ENCODE measurements at places on chromosomes 3 and 15.

DNA sequence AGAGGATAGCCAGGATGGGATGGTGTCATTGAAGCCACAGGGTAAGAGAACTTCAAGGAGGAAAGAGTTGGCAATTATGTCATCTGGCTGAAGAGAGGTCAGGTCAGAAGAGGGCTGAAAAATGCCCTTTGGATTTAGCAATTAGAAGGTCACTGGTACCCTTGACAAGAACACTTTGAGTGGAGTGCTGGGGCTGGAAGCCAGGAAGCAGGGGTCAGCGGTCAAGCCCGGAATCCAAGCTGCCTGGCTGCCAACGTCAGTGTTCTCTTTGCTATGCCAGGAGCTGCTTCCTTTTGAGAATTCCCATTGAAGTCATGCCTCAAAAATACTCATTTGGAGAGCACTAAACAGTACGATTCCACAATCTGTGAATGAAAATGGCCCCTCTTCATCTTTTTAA lies 386.5 kb downstream of the SHQ1 start:
- DNase-seq: no peak

DNA sequence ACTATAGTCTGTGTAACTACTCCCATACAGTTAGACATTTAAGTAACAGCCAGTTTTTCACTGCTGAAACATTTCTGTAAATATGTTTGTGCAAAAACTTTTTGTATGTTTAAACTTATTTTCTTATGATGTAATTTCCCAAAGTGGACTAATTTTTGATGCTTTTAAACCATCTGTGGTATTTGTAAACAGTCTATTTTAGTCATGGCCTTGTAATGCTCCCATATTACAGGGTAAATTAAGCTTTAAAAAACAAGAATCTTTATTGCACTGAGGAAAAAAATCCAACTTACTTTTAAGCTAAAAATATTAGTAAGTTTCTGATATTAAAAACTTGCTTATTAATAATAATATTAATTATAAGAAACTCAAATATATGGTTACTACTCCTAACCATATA lies 13.5 kb downstream of the CCDC14 start:
- DNase-seq: no peak

DNA sequence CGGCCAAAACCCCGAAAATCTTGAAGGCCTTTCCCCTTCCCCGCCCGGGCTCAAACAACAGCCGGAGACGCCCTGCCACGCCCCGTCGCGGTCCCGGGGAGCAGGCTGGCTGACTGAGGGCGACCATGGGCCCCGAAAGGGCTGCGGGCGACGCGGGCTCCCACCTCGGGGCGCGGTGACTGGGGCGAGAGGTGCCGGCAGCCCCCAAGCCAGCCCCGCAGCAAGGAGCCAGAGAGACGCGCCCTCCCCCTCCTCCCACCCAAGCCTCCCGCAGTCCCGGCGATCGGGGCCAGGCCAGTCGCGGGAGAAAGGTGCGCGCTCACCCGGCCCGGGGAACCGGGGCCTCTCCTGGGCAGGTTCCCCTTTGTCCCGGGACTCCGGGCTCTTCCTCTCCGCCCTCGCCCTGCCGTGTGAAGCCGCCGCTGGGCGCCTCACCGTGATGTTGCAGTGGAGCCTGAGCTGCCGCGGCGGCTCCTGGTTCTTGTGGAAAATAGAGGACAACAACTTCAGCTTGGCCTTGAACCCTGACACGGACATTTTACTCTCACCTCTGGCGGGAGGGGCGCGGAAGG lies 30.6 kb upstream of the ZSCAN2 start:
- peak; percentile 20 for DNase-seq

DNA sequence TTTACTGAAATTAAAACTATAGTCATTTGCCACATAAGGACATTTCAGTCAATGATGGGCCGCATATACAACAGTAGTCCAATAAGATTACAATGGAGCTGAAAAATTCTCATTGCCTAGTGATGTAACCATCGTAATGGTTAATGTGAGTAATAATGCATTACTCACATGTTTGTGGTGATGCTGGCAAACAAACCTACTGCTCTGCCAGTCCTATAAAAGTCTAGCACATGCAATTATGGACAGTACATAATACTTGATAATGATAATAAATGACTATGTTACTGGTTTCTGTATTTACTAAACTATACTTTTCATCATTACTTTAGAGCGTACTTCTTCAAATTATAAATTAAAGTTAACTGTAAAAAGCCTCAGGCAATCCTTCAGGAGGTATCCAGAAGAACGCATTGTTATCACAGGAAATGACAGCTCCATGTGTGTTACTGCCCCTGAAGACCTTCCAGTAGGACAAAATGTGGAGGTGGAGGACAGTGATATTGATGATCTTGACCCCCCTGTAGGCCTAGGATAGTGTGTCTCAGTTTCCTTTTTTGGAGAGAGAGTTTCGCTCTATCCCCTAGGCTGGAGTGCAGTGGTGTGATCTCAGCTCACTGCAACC lies 102.7 kb downstream of the ATP1B3 start:
- DNase-seq: no peak

DNA sequence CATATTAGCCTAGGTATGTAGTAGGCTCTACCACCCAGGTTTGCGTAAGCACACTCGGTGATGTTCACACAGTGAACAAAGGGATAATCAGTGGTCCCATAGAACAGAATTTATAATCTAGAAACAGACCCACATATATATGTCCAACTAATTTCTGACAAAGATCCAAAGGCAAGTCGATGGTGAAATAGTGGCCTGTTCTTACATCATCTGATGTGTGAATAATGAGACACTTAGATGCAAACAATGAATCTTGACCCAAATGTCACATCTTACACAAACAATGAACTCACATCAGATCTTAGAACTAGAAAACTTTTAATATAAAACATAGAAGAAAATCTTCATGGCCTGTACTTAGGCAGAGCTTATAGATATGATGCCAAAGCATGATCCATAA lies 17.6 kb upstream of the TM2D3 start:
- no peak for DNase-seq

- peak; percentile 58 for DNase-seq
Observed at GRCh38 chr15:100241572-100242482, 99.9 kb downstream of the ADAMTS17 start.

DNA sequence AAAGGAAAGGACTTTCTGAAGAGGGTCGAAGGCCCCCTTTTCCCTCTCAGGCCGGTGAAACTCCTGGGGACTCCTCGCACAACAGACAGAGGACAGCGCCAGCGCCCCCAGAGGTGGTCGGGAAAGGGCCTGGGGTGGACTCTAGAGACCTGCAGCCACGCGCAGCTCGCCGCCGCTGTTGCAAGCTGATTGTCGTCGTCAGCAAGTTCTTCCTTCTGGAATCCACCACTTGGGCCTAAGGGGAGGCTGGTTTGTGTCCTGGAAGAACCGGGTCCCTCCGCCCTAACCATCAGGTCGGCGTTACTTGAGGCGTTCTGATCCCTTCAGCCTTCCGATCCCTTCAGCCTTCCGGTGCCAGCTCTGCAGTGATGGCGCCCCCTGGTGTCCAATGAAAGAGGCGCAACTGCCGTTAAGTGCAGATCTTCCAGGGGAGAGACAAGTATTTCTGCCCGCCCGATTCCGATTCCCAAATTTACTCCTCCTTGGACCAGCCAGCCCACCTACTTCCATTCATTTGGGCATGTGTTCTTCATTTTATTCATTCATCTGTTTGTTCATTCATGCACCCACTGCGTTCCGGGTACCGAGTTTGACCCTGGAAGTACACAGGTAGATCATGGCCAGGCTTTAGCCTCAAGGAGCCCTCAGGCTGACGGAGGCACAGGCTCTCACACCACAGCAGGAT lies 77.2 kb upstream of the SLC6A11 start:
- DNase-seq: peak; percentile 79

GRCh38 chr3:4503050-4503449 lies 9.9 kb downstream of the ITPR1 start:
- DNase-seq: no peak

- DNase-seq: no peak
Observed at GRCh38 chr3:184676927-184677326, 34.9 kb downstream of the MAGEF1 start.

DNA sequence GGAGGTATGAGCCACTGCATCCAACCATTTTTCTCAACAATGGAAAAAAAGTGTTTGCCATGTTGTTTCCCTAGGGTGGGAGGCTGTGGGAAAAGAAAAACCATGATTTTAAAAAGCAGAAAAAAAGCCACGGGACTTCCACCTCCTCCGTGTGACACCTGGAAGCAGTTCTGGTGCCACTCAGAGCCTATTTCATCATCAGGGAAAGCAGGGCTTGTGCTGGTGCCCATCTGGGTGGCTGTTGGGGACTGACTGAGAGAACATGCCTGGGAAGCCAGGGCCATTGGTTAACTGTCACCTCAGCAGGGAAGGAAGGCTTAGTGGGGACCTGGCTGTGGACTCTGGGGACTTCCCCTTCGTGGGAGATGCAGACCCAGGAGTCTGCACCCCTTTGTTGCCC lies 7.3 kb downstream of the RNU5B-1 start:
- peak; percentile 6 for DNase-seq

GRCh38 chr15:90617668-90618097 lies 88.0 kb downstream of the CRTC3 start:
- DNase-seq: no peak

GRCh38 chr3:179606534-179607085 lies 2.0 kb downstream of the NDUFB5 start:
- no peak for DNase-seq

DNA sequence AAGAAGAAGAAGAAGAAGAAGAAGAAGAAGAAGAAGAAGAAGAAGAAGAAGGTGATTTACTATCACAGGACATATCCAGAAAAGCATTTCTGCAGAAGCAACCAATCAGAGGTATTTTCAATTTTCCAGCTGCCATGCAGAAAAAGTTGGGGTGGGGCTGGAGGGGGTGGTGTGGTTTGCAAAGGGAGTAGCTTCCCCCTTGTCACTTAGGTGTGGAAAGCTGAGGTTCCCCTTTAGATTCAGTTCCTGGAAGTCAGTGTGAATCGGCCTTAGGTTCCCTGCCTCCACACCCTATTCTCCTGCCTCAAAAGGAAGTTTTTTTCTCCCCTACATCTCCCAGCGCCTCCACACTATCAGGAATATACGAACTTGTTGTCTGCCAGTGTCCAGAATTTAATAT lies 276.7 kb upstream of the ARRDC4 start:
- DNase-seq: no peak

GRCh38 chr3:113741620-113742019 lies 4.4 kb downstream of the NAA50 start:
- no peak for DNase-seq

DNA sequence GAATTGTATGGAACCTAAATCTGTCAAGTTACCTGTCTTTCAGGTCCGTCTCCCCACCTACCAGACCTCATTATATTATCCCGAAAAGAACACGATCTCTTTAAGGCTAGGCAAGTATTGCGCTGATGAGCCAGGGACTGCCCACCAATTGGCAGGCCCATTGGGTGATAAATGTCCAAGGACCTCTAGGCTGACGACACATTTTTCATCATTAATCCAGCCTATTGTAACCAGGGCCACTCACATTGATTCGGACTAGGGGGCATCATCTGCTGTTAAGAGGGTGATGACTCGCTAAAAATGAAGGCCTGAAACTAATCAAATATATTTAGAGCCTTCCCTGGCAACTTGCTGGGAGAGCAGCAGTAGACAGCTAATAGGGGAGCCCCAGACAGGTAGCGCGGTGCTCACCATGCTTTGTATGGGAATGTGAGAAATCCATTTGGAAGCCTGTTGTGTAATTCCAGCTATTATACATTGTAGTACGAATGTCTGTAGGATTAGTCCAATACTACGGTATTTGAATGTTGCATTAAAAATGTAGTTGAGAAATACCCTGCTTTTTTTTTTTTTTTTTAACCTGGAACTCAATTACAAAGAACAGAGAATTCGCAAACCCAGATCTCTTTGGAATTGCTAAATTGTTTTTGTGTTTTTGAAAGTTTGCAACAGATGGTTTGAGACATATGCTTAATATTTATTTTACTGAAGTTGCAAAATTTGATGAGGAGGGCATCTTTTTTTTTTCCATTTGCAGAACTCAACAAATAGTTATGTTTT lies 156.1 kb downstream of the ROBO2 start:
- DNase-seq: no peak

DNA sequence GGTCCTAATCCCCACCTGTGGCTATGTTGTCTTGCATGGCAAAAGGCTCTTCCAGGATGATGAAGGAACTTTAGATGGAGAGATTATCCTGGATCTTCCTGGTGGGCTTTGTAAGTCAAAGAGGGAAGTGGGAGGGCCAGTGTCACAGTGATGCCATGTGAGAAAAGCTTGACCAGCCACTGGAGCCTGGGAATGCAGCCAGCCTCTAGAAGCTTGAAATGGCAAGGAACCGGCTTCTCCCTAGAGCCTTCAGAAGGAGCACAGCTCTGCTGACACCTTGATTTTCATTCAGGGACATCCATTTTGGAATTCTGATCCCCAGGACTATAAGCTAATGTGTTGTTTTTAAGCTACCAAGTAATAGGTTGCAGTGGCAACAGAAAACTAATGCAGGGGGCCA lies 58.3 kb downstream of the CLEC3B start:
- DNase-seq: no peak

GRCh38 chr15:98447069-98447468 lies 201.3 kb upstream of the IGF1R start:
- DNase-seq: no peak

DNA sequence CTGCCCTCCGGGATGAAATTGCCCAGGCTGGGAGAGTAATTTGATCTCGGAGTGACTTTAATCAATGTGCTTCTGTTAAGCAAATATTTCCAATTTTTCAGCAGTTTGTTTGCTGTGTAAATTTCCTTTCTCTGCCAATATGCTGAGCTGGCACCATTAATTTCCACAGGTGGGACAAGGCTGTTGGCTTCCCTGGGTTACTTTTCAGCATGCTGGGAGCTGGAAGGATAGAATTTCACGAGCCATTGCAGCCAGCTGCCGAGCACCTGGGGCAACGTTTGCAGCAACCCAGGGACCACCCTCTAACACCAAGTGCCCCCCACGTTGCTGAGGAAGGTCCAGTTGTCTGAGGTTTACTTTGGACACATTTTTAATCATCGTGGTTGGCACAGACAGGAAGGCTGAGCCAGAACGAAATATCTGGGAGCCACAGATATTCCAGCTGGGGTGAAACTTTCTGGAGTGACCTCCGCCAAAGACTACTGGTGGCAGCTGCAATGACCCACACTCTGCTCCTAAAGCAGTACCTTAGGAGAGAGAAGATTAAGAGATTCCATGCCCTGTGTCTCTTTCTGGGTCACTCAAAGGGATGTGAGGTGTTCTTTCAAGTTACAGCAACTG lies 293.3 kb upstream of the RGMA start:
- no peak for DNase-seq

GRCh38 chr15:67140078-67140833 lies 74.9 kb downstream of the SMAD3 start:
- DNase-seq: no peak

GRCh38 chr3:42067326-42067725 lies 23.8 kb upstream of the TRAK1 start:
- DNase-seq: no peak

GRCh38 chr3:107950417-107950816 lies 140.4 kb downstream of the CD47 start:
- no peak for DNase-seq

Measured in urothelium cell line (cell line).